ENCODE measurements at places on chromosomes 11 and 22.

GRCh38 chr11:46006418-46007070 lies 84.1 kb downstream of the LARGE2 start:
- DNase-seq: no peak

- no peak for DNase-seq
These were observed 59.6 kb downstream of the ATXN10 start for GRCh38 chr22:45731041-45731797.

DNA sequence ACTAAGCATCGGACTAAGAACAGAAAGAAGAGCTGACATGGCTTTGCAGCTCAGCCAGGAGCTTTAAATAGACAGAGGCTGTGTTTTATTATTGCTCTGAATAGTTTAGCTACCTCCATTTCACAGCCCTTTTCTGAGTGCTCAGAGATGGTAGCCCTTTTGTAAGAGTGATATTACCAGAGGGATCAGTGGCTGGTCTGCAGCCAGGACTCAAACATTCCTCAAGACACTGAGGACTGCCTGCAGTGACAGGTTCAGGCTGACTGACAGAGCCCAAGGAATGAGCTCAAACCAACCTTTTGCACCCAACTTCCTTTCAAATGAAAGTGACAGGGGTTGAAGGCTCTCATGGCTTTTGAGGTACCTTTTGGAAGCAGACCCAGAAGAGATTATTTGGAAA lies 189.0 kb downstream of the DDX10 start:
- DNase-seq: no peak

GRCh38 chr11:95341221-95341620 lies 110.2 kb upstream of the SESN3 start:
- no peak for DNase-seq

GRCh38 chr11:13358596-13359270 lies 81.1 kb downstream of the BMAL1 start:
- DNase-seq: no peak

- DNase-seq: no peak
These were observed 484.9 kb downstream of the NTM start for GRCh38 chr11:131855320-131855719.

GRCh38 chr11:72141066-72141465 lies 5.5 kb downstream of the FOLR3 start:
- DNase-seq: no peak

- no peak for DNase-seq
These were observed 6.2 kb downstream of the ST14 start for GRCh38 chr11:130165601-130166456.

DNA sequence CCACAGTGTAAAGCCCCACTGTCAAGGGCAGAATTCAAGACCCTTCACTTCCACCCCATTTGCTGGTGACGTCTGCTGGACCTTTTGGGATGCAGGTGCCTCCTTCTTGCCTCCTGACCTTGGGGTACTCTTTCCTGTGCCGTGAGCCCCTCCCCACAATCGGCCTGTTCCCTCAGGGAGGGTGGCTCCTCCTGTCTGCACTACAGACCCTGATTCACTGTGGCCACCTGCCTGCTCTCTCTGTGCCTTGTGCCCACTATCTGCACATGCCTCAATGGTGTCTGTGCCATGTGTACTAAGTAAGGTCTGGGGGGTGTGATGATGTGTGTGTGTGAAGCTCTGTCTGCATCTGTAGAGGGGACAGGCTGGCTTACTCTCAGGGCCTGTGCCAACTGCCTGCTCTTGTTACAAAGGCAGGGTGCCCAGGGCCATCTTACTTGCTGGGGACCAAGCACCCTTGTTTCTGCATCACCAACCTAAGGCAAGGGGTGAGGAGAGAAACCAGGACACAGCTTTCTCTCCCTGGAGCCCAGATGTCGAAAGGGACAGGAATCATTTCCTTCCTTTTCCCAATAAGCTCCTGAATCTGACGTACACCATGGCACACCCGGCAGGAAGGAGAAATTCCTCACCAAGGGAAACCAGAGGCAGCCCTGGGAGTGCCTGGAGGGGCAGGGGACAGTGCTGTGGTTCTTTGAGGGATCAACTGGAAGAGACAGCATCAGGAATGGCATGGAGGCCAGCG lies 3.7 kb downstream of the PPM1F start:
- no peak for DNase-seq

DNA sequence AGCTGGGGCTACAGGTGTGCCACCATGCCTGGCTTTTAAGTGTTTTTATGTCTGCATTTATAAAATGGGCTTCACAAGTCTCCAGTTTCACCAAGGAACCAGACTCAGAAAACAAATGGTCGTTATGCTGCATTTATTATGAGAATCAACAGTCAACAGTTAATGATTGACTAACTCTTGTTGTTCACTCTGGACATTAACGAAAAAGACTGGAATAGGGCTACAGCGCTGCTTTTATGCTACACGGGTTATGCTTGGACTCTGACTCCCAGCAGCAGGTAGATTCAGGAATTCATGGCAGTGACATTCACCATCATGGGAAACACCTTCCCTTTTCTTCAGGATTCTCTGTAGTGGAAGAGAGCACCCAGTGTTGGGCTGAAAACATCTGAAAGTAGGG lies 44.4 kb upstream of the CHKA start:
- DNase-seq: no peak

DNA sequence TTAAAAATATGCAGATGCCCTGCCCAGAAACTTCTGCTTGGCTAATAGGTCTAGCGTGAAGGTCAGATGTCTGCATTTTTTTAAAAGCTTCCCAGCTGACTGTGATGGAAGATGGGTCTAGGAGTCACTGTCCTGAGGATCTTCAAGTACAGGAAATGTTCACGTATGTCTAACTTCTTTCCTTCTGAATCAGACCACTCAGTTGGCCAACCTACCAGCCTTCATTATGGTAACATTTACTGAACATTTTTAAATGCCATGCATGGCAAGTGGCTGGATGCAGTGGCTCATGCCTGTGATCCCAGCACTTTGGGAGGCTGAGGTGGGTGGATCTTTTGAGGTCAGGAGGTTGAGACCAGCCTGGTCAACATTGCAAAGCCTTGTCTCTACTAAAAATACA lies 1.1 kb upstream of the PRG2 start:
- DNase-seq: no peak

DNA sequence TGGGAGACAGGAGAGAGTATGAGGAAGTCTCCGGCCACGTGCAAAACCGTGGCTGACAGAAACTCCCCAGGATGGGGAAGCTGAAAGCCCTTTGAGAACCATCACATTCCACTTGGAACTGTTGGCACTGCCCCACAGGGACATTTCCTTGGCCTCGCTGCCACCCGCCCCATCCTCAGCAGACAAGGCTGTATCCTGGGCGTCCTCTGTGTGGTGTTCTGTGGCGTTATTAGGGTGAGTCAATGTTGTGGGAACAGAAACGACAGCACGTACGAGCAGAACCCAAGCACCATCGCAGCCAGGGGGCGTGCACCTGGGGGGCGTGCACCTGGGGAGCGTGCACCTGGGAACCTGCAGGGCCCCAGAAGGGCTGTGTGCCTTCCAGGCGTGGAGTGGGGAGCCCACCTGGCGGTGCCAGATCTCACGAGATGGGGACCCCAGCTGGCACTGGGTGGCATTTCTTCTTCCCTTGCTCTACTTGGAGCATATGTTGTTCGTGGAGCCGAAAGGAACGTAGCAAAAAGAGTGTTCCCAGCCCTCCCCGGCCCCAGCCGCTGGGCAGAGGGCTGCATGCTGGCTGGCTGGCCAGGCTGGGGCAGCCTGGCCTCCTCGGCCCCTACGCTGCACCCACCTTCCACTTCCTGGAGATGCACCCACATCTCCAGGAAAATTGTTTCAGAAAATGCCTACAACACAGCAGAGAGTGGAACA lies 35.4 kb downstream of the NFAM1 start:
- no peak for DNase-seq

DNA sequence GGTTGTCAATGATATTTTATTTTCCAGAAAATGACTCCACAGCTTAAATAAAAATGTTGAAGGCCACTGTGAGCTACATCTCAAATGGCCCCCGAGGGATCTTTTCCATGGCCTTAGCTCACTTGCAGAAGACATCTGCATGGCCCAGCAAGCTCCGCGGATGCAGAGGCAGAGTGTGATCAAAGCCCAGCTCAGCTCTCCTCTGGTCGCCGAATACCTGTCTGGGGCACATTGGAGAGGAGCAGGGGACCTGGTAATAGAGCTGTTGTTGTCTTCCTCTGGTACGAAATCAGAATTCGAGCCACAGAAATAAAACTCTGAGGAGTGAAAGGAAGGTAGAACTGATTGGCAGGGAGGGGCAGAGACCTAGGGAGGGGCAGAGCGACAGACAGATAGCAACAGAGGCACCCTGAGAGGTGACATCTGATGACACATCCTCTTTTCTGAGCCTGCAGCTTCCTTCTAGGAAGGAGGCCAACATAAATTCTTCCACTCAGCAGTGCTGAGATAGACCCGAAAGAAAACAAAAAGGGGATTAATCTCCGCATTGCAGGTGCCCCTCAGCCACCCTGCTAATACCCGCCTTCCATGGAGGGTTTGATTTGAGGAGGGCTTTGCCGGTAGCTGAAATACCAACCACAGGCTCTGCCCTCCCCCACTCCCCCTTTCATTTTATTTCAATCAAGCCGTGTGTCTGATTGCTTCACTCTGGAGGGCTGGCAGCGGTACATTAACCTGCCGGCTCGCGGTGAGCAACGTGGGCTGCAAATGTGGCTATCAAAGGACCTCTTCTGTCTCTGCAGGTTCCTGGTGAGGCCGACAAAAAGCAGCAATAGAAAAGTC lies 759.4 kb downstream of the OPCML start:
- DNase-seq: no peak

- no peak for DNase-seq
These were observed 1.2 kb upstream of the CCDC86 start for GRCh38 chr11:60840470-60841430.

DNA sequence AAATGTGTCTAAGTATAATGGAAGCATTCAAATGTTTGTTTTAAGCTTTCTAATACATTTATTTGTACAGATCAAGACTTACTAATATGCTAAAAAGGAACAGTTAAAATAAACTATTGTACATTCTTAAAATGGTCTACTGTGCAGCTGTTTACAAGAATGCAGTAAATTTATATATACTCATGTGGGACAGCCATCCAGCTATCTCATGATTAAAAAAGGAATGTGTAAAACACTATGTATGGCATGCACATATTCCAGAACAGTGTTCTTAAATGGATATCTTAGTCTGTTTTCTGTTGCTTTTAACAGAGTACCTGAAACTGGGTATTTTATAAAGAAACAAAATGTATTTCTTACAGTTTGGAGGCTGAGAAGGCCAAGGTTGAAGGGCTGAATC lies 30.2 kb upstream of the CSTF3 start:
- no peak for DNase-seq

DNA sequence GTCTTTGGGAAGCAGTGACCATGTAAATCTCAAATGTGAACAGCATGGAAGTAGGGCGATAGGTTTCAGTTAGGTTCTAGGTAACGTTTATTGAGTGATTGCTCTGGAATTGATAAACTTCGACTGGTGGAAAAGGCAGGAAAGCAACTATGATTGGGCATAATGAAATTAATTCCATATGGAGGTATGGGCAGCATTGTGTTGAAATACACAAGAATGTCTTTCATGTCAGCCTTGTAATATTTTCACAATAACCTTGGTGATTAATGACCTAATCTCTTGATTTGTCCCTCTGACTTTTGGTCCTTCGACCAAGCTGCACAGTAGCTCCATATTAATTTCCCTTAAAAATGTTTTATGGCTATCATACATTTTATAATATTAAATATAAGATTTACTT lies 2.8 kb downstream of the CEP57 start:
- no peak for DNase-seq

DNA sequence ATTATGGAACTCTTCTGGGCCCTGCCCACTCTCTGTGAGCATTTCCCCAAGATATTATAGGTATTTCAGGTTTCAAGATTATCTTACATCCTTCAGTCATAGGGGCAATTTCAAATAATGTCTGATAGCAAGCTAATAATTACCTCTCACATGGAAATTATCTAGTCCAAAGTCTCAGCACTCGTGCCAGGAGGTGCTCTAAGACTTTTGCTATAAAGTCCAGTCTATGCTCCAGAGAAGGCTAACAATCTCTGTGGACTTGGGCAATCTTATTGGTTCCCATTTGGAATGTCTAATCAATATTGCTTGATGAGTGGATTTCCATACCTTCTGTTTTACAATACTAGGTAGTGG lies 5.4 kb downstream of the TREH start:
- DNase-seq: no peak

DNA sequence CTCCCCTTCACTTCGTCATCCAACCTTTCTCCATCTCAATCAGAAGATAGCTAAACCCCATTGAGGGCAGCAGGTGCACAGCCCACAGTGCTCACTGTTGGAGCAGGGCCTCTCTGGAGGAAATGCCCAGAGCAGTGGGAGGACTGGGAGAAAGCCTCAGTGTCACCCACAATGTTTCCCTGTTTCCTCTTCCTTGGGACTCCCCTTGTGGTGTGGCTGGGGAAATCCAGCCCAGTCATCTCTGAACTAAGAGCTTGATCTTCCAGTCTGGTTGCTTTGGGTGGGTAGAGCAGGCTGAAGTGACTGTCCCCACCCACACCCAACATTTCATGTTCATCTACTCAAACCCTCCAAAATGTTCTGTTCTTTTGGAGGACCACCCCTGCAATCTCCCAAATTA lies 29.8 kb upstream of the EED start:
- DNase-seq: no peak

DNA sequence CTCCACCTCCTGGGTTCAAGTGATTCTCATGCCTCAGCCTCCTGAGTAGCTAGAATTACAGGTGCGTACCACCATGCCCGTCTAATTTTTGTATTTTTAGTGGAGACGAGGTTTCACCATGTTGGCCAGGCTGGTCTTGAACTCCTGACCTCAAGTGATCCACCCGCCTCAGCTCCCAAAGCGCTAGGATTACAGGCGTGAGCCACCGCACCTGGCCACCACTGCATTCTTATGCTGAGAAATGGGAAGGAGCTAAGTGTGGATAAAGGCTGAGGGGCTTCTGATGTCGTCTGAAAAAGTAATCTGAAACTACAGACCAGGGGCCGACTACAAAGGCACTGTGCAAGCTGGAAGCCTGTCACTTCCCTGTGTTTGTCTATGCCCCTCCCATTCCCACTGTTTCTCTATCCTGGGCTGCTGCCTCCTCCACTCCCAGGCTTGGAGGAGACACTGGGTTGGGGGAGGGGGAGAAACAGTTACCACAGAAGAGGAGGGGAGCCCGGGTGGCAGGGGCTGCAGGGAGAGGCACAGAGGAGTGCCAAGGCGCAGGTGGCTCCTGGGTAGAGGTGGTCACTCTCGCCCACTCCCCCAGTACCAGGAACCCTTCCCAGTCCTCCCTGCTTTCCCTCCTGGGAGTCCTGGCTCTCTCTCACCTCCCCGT lies 2.9 kb upstream of the MTA2 start:
- peak; percentile 40 for DNase-seq

DNA sequence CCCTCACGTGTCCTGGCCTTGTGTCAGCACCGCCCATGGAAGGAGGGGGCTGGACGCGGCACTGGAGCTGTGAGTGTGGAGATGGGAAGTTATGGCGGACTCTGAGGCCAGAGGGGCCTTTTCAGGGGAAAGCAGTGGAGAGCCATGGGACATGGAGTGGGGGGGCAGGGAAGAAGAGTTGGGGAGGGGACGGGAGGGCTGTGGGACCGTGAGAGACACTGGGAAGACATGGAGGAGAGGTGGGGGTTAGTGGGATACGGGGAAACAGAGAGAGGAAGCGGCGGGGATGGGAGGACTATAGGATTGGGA lies 58.2 kb downstream of the FBXO7 start:
- no peak for DNase-seq

Measured in posterior cingulate gyrus (tissue), 11 donors.